Spinal cord (tissue), 10 donors: ENCODE measurements at places on chromosomes 16 and 17. TPM values are rescaled to one million over a fixed set of nuclear protein-coding genes. Genes with fewer than 3 reads are reported as not detected.

The SYT17 gene
- total RNA-seq: 13.5 TPM

The HOXB1 gene
- total RNA-seq: not detected

GRCh38 chr16:55557186-55557585 lies 9.3 kb upstream of the CAPNS2 start:
- no peak for DNase-seq

DNA sequence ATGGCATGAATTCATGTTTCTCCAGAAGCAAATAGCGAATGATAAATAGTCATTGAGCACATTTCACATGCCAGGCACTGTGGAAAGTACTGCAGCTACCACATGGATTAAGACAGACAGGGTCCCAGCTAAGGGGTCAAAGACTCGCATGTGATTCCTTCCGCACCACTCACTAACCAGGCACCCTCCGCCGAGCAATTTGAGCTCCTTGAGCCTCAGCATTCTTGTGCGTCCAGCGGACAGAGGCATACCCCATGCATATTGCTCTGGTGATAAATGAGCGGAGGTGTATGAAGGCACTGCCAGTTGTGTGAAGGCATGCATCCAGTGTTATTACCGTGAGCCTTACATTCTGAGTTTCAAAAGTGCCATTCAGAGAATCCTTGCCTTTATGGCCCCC lies 358.7 kb downstream of the HS3ST4 start:
- DNase-seq: no peak

The CCL5 gene
- total RNA-seq: 0.59 TPM

The OR1F1 gene
- total RNA-seq: not detected

- DNase-seq: no peak
These were observed 27.6 kb upstream of the PITPNA start for GRCh38 chr17:1590029-1590746.
